ENCODE measurements at places on chromosomes 1 and 21. TPM values are rescaled to one million over a fixed set of nuclear protein-coding genes. Genes with fewer than 3 reads are reported as not detected.

- no peak for DNase-seq
Observed at GRCh38 chr1:44777547-44777946, 2.2 kb downstream of the RPS8 start.

DNA sequence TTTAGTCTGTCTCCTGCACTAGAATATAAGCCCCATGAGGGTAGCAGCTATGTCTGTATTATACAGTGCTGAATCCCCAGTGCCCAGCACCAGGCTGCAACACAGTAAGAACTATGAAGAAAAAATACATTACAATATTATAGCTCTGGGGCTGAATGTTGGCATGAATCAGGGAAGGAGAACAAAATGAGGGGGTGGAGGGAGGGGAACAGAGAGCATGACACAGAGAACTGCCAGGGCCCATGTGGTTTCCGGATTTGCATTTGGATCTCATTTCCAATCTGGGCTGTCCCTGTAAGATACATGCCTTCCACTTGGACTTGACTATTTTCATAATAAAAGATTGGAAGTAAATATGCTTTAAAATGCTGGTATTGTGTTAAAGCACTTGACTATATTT, 35.8 kb downstream of the C1orf198 start:
- DNase-seq: no peak

- DNase-seq: no peak
Observed at GRCh38 chr1:211896958-211897357, 66.4 kb upstream of the LPGAT1 start.

DNA sequence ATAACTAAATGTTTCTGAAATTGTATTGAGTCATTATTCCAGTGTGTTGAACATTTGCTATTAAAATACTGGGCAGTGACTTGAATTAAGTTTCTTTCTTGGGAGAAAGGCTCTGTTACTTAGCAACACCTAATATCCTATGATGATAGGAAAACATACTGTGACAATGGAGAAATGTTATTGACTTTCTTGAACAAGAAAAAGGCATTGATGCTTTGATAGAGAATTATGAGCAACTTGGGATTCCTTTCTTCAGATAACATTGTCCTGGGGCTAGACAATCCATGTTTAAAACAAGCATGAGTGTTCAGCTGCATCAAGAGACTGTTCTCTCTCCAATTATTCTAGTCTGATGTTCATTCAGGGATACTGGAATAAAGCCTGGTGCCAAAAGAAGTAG, 215.9 kb upstream of the L1TD1 start:
- no peak for DNase-seq

DNA sequence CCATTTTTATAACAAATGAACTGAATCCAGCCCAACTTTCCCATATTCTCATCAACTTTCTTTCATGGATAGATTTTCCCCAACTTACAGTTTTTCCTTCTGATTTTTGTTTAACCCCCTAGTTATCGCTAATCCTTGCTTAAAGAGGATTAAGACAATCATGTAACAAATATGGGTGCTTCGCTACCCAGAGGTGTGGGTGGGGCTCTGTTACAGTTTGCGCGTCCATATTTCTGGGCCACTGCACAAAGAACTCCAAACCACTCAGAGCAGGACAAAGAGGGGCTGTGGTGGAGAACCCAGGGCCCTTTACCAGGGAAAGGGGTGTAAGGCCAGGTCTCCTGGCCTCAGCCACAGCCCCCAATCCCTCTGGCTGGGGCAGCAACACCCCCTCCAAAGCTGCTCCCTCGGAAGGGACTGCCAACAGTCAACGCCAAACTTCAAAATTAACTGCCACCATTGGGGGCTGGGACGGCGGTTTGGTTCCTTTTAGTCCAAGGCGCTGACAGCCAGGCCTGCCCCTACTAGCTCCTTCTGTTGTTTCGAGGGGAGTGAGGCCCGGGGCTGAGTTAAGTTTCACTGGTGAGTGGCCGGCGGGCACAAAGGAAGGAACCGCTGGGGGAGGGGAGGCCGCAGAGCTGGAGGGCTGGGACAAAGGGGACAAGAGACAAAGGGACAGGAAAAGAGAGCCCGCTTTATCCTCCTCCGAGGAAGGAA, 27.9 kb downstream of the SSBP3 start:
- no peak for DNase-seq

DNA sequence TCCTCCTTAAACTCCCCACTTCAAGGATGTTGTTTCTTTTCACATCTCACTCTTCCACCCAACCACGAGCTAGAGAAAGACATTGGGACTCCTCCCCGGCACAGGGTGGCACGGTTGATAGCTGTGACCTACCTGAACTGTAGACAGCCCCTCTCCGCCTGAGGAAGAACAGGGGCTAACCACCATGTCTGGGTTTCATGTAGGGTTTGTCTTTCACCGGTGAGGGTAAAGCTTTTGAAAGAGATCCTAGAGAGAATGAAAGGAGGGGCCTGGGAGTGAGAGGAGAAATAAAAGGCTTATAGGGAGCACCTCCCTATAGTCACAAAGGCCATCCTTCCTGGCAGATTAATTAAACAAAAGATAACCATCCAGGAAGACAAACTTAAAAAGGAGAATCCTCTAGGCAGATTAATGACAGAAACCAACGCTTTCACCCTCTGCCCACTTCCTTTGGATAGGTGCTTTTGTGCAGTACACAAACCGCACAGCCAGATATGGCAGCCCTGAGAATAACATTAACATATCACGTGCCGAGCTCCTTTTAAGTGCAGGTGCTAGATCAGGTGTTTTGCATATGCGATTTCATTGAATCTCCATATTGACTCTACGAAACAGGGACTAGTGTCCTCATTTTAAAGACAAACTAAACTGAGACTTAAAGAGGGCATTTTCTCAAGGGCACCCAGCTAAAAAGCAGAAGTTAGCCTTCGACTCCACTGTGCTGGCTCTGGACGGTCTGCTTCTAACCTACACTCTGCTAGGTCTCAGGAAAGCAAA, 178.1 kb upstream of the RUNX1 start:
- DNase-seq: no peak

Gene HMCN1
- total RNA-seq: 9.9 TPM

Gene SLC2A5
- 25.4 TPM for total RNA-seq

Gene COL16A1
- 89.4 TPM for total RNA-seq

Gene LPAR3
- total RNA-seq: 81.6 TPM

Gene NBPF6
- not detected for total RNA-seq

Gene INAVA
- 27.1 TPM for total RNA-seq

Gene FAM177B
- 0.23 TPM for total RNA-seq
